ENCODE measurements at places on chromosomes 4 and X.

DNA sequence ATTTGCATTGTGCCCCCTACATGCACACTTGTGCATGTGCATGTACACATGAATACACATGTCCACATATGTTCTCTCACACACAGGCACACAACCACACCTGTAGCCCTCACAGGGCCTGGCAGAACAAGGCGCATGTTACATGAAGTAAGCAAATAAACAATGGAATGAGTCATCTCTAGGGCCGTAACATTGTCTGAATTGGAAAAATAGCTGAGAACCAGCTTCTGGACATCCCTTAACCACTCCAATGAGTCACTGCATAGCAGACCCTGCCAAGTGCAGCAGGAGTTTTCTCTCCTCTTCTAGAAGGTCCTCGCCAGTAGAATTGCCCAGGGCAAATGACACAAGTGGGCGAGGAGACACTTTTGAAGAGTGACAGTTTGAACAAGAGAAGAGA is 66.1 kb downstream of the MAGEA10 start:
- DNase-seq = peak; percentile 48

DNA sequence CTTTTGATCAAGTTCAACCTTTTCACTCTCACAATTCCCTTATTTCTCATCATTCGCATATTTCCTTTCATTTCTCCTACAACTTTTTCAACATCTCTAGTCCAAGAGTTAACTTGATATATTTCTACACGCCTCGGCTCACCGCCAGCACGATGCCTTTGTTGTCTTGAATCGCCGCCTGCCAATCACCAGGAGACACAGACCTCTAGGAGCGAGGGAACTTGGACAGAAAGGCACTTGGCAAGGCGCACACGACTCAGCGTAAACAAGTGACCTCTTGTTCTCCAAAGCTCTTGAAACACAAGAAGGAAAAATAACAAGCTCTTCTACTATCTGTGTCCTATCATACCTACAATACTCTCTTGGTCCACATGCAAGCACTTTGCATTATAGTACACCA is 27.1 kb upstream of the RBMX start:
- no peak for DNase-seq

- DNase-seq = no peak
Observed at GRCh38 chr4:133775881-133776280, 425.7 kb downstream of the PABPC4L start.

DNA sequence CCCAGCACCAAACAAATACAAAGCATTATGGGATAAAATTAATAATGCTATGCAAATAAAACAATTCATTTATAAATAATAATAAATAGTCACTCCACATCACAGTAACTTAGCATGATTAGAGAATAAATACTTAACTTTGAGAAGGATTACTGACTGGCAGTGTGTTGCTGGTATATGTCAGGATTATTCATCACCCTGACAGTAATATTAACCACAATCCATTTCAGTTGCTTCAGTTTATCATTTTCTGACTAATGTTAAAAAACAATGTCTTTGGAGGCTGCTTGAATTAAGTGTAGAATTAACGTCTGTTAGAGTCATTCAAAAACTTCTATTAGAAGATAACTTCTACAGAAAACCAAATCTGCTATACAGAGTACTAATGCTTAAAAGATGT is 124.1 kb upstream of the MAB21L2 start:
- no peak for DNase-seq

GRCh38 chrX:123184219-123184865 is at the start of gene GRIA3:
GRIA3 (plus strand) TSS chrX:123184278; CDS start chrX:123184536, 258 bp downstream.
- DNase-seq = no peak

DNA sequence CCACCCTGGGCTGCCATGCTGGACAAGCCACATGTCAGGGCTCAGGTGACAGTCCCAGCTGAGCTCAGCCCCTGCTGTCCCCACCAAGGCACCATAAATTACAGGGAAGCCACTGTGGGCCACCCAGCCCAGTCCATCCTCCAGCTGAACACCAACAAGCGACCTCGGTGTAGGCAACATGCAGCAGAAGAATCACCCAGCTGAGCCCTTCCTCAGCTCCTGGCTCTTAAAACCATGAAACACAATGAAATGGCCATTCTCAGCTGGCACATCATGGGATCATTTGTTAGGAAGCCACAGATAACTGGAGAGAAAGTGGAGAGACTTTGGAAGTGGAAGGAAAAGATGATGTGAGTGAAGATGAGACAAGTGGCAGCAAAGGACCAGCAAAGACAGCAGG is 23.3 kb upstream of the MAN2B2 start:
- no peak for DNase-seq

DNA sequence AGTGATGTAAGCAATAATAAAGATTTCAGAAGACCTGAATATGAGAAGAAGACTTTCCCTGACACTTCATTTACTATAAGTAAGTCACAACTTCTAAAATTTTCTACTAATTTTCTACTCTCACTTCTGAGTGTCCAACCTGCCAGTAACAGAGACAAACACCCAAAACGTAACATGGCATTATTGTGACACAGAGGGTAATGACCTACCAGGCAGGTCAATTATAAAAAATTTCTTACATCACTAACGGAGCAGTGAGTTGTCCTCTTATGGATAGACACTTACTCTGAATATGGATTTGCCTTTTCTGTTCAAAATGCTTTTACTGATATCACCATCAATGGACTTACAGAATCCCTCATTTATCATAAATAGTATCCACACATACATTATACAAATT is 405.9 kb upstream of the MAGEB16 start:
- DNase-seq = no peak

GRCh38 chr4:11106190-11106589 is 322.5 kb downstream of the HS3ST1 start:
- DNase-seq = peak; percentile 1
